ENCODE measurements at places on chromosomes 7 and 10.

- DNase-seq = no peak
Measured at GRCh38 chr10:34213805-34214197, 601.3 kb downstream of the PARD3 start.

DNA sequence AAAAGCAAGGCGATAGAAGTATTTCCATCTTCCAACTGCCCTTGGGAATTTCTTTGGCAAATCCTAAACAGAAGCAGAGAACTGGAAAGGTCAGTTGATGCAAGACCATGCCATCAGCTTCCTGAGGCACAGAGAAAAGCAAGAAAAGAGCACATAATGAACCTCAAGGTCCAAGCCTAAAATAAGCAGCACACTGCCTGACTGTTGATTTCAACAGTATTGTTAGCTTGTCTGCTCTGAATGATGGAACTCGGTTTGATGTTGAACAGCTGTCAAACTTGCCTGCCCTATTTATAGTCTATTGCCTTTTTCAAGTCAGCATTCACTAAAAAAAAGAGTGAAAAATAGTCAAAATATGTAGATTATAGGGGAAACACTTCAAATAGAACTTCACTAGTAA is 1192.0 kb upstream of the PHF14 start:
- no peak for DNase-seq

DNA sequence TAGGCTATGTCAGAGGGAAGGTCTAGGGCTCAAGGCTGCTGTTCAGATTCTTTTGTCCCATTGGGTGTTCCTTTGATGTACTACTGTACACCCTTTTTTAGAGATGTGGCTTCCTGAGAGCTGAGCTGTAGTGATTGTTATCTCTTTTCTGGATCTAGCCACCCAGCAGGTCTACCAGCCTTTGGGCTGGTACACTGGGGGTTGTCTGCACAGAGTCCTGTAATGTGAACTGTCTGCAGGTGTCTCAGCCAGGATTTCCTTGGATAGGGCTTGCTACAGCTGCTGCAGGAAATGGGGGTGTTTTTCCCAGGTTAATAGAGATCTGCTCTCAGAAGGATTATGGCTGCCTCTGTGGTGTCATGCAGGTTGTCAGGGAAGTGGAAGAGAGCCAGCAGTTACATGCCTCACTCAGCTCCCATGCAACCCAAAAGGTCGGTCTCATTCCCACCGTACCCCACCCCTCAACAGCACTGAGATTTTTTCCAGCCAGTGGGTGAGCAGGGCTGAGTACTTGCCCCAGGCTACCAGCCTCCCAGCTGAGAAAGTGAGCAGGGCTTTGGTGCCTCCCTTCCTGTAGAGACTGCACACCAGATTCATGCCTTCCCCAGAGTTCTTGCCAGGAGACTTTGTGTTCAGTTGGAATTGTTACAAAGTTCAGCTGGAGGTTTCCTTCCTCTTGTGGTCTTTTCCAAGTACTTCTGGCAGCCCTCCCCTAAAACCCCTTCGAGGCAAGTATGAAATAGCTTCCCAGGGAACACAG is 63.3 kb downstream of the ZNF107 start:
- DNase-seq = no peak

DNA sequence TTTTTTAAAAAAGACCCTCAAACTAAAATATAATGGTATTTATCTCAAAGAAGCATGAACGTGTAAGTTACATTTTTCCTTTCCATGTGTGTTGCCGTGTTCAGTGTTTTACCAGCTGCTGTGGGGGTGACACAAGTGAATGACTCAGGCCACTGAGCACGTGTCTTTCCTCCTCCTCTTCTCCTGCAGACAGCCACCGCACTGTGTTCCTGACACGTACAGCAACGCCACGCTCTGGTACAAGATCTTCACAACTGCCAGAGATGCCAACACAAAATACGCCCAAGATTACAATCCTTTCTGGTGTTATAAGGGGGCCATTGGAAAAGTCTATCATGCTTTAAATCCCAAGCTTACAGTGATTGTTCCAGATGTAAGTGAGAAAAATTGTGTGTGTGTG is 29.7 kb downstream of the TMEM248 start:
- no peak for DNase-seq

- DNase-seq = no peak
Measured at GRCh38 chr10:16011548-16011947, 151.2 kb upstream of the MINDY3 start.

All from activated naive CD4-positive, alpha-beta T cell (primary cell).